ENCODE measurements at places on chromosomes 4 and X.

- no peak for DNase-seq
Measured at GRCh38 chr4:5249727-5250126, 198.4 kb downstream of the STK32B start.

DNA sequence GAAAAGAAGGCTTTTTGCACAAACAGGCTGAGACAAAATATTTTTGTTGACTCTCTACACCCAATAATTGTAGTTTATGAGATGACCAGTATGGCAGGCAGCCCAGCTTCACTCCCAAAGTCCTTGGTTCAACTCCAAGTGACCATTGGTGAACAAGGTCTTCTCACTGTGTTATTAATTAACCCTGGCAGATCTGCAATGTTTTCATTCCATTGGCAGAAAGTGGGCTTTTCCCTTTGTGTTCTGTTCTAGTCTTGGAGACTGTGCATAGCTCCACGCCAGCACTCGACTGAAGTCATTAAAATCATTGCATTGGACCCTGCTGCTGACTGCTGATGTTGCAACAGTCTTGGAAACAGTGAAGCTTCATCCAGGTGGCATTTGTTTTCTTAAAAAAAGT lies 277.3 kb upstream of the HAND2 start:
- DNase-seq, result no peak

DNA sequence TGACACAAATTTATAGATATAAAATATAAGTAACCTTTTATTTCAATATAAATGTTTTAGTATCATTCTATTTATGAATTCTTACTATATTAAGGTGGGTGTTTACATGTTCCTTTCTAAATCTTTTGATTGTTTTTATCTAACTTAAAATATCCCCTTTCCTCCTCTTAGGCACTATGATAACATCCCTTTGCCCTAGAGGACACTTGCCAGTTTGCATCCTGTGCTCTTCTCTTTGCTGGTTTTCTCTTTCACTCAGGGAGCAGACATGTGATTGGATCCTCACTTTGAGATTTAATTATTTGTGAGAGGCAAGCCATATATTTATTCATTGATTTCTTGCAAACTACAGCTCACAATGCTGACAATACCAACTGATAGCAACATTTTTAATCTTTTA lies 16.2 kb downstream of the LRIT3 start:
- no peak for DNase-seq

- no peak for DNase-seq
Measured at GRCh38 chr4:181952478-181952877, 290.7 kb upstream of the TENM3 start.

- no peak for DNase-seq
Measured at GRCh38 chrX:149831473-149831872, 49.5 kb upstream of the MAGEA8 start.

- peak; percentile 50 for DNase-seq
Measured at GRCh38 chr4:174217273-174218126, 66.0 kb downstream of the FBXO8 start.

DNA sequence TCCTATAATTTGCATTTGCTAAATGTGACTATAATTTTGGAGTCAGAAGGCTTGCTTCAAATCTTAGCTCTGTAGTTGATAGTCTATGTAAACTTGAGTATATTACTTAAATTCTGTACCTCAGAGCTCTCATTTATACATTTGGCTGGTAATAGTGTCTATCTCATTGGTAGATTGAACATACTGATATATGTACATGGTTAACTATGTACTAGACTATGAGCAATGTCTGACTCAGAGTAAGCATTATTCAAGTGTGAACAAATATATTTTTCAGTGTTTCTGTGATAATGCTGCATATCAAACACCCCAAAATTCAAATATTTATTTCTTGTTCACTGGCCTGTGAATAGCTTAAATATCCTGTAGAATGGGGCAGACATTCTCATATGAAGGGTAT lies 1568.9 kb upstream of the PABPC4L start:
- DNase-seq, result no peak

DNA sequence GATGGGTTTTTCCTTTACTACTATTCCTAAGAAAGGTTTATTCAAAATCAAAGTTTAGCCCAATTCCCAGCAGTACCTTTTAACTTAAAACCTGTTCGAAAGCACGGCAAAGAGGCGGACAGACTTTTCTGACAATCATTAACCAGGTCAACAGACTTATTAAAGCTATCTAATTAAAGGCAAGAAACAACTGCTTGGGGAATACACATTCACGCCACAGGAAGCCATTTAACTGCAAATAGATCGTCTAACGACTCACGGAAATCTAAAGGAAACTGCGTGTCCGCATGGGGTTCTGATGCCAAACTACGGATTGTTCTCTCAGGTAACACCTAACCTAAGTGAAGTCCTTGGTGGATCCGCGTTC lies 663 bp upstream of the USP53 start:
- DNase-seq, result no peak

DNA sequence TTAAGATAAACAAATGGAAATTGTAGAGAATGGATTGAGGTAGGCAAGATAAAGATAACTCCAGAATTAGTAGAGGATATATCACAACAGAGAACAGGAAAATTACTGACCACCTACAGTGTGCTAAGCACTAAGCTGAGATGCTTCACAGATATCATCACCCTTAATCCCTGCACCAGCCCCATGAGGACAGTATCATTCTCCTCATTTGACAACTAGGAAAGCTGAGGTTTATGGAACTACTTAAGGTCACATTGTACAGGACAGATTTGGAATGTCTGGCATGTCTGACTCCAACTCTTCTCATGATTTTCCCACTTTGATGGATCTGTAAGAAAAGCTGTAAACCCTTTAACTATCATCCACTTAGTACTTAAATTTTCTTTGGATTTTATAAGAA lies 95.5 kb downstream of the CASK start:
- no peak for DNase-seq

DNA sequence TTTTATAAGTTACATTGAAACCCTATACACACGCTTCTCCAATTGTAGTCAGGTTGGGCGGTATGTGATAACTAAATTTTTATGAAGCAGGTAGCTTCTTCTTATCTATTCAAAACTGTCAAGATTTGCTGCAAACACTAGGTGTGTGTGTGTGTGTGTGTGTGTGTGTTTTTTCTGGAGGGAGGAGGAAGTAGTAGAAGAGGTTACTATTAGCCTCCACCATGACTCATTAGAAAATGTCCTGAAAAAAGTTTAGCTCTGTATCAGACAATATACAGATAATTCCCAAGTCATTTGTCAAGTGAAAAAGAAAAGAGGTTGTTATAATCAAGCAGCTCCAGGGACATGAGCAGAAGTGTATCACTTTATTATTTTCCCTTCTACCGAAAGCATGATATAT lies 33.9 kb downstream of the PCDH7 start:
- DNase-seq, result no peak

GRCh38 chr4:187732524-187732923 lies 263.0 kb upstream of the ZFP42 start:
- no peak for DNase-seq

- no peak for DNase-seq
Measured at GRCh38 chrX:48493890-48494364, 14.9 kb upstream of the PORCN start.

DNA sequence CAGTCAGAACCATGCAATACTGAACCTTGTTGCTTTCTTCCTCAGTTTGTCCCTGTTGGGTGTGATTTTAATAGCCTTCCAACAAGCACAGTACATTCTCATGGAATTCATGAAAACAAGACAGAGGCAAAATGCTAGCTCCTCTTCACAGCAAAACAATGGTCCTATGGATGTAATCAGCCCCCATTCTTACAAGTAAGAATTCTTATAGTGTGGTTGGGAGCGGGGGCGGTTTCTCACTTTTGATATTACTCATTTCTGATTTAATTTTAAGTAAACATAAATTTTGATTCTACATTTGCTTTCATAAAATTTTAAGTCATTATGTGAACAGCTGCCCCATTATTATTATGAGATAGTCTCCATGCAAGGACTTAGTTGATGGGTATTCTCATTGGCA lies 80.8 kb upstream of the TLR2 start:
- DNase-seq, result no peak

DNA sequence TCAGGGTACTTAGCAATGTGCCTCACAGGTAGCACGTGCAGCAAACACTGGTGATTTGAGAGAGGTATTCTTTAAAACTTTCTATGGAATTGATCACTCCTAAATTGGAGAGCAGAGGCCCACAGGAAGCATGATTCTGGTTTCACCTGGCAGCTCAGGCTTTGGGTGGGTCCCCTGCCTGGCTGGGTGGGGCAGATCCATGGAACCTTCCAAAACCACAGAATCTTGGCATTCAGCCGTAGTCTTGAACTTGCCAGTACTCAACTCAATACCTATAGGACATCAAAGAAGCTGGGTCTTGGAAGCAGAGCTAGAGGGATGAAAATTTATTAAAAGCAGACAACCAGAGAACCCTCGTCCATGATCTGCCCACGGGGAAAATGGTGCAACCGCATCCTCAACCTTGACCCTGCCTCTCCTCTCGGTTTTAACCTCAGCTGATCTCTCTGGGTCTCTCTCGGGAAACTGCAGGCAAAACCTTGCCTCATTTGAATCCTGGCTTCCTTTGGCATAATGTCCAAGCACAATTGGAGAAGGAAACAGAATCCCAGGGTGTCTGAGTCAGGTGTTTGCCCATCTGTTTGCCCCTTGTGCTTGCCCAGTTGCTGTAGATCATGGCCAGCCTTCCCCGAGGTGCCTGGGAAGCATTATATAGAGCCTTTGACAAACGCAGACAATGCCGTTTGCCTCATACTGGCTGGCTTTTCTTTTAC lies 22.9 kb downstream of the OTOP1 start:
- no peak for DNase-seq

- no peak for DNase-seq
Measured at GRCh38 chrX:95885074-95885473, 799.6 kb upstream of the DIAPH2 start.

- no peak for DNase-seq
Measured at GRCh38 chr4:110294165-110294564, 95.8 kb upstream of the ELOVL6 start.

- DNase-seq, result no peak
Measured at GRCh38 chrX:129239371-129239770, 283.9 kb downstream of the SMARCA1 start.

- DNase-seq, result no peak
Measured at GRCh38 chr4:77927991-77928925, 65.6 kb downstream of the MRPL1 start.

DNA sequence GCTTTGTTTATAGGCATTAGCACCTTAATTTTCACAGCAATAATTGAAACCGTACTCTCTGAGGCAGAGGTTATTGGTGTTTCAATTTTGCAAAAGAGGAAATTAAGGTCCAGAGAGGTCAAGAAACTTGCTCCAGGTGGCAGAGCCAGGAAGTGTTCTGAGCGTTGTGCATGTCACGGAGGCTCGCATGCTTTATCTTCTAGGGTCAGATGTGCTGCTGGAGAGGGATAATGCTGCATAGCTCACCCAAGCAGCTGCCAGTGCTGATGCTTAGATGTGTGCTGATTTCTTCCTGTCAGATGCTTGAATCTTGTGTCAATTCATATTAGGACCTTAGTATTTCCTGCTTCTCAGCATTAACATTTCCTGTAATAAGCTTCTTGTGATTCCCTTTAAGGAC lies 13.0 kb upstream of the FGF5 start:
- no peak for DNase-seq

- no peak for DNase-seq
Measured at GRCh38 chr4:185805262-185805802, 6.7 kb downstream of the SORBS2 start.

DNA sequence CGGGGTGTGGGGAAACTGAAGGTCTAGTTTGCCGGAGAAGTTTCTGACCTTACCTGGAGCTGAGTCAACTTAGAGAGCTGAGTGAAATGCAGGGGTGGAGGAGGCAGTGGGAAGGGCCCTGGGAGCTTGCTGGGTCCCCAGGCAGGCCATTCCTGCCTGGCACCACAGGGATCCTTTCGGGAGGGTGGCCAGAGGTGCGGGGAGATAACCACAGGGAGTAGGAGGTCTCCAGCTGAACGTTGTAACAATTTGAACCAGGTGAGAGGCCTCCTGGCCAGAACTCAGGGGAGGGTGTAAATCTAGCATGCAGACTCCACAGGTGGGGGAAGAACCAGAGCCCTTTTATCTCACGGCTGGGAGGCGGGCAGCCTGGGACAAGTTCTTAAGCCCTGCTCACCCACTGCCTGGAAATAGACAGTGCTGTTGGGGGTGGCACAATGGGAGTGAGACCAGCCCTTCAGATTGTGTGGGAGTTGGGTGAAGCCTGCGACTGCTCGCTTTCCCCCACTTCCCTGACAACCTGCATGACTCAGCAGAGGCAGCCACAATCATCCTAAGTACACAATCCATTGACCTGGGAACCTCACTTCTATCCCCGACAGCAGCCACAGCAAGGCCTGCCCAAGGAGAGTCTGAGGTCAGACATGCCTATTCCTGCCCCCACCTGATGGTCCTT lies 247.4 kb downstream of the ADGRA3 start:
- no peak for DNase-seq

- no peak for DNase-seq
Measured at GRCh38 chr4:140944572-140944971, 188.4 kb upstream of the TBC1D9 start.

- DNase-seq, result no peak
Measured at GRCh38 chrX:148501386-148502066, 1.1 kb downstream of the AFF2 start.

DNA sequence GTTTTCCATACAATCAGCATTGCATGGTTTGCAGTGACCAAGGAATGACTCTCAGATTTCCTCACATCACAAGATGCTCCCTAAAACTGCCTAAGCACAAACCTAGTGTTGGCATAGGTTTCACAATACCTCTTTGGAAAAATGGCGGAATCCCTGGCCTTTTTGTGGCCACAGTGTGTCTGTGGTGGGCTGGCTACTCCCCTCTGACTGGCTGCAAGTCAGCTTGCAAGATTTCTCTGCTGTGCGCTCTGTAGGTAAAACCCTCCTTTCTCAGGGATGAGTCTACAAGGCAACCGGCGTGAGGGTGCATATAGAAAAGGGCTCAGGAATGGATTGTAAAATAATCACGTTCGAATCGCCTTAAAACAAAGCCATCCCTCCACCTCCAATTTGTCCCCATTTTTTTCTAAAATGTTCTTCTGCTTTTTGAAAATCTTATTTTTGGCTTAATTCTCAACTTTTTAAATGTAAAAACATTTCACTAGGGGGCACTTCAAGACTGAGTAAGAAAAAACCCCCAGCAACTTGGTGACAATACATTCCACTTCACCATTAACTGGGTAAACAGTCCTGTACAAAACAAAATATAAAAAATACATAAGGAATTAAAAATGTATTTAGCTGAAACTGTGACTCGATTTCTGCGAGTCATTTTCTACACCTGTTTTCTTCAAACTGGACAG lies 235.6 kb downstream of the STIM2 start:
- no peak for DNase-seq

- peak; percentile 76 for DNase-seq
Measured at GRCh38 chrX:40105835-40106675, 8.3 kb upstream of the BCOR start.

GRCh38 chrX:723781-724180 lies 93.2 kb downstream of the SHOX start:
- DNase-seq, result no peak

DNA sequence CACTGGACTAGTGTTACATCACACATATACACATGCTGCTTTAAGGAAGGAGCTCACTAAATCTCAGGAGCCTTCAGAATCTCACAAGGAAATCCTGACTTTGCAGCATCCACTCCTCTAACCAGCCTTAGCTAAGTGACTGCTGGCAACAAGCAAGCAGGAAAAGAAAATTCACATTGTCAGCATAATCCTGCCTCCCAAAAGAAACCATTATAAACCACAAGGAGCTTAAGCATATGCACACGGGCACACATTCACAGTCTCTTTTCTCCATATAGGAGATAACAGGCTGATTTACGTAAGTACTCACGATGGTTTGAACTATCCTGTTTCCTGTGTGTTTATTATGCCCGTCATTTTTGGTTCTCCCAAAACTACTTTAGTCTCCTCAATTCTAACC lies 136.3 kb downstream of the TMEM144 start:
- no peak for DNase-seq

- DNase-seq, result no peak
Measured at GRCh38 chr4:37675587-37676290, 10.4 kb downstream of the RELL1 start.

Data from stimulated activated effector memory CD8-positive, alpha-beta T cell treated with anti-CD3 and anti-CD28 coated beads, Interleukin-12 subunit alpha, Interleukin-12 subunit beta, amount 100 ng/mL, for 72 hours (primary cell).